ENCODE measurements at places on chromosomes 1 and 21.

DNA sequence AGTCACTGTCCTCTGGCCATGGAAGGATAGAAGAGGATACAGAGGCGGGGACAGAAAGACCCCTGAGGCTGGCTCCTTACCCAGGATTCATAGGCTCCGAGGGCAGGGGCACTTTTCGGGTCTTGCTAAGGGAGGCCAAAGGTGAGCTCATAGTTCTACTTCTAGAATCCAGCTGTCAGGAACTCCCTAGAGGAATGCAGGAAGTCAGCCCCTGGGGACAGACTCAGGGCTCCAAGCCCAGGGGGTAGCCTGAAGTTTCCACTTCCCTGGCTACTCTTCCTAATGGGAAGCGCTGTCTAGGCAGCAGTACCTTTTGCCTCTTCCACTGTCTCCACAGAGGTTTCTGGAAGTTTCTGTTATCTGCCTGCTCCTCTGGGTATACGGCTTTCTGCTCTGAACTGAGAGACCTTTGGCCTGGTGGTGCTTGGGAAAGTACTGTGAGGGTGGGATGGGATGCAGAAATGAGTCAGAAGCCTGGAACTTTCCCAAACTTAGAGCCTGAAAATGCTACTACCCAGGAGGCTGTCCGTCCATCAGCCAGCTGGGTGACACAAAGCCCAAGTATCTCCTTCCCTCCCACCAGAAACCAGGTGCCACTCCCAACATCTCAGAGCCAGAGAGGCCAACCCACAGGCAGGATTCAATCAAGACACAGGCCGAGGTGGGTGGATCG is 3.6 kb downstream of the UBXN11 start:
- DNase-seq = no peak

- DNase-seq = peak; percentile 50
These were observed 6.6 kb downstream of the SKI start for GRCh38 chr1:2234762-2235113.

DNA sequence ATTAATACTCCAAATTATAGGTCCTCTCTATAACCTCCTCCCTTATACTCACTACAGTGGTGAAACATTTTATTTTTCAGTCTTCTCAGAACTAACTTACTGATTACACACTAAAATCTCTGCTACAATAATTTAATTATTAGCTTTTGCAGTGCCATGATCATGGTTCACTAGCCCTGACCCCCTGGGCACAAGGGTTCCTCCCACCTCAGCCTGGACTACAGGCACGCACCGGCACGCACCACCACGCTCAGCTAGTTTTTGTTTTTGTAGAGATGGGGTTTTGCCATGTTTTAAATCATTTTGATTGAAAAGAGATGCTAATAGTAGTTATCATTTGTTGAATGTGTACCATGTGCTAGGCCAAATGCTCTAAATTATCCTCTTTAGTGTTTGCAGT is 6.3 kb downstream of the PATJ start:
- DNase-seq = no peak

GRCh38 chr21:32348604-32349332 is 44.0 kb downstream of the URB1 start:
- DNase-seq = no peak

DNA sequence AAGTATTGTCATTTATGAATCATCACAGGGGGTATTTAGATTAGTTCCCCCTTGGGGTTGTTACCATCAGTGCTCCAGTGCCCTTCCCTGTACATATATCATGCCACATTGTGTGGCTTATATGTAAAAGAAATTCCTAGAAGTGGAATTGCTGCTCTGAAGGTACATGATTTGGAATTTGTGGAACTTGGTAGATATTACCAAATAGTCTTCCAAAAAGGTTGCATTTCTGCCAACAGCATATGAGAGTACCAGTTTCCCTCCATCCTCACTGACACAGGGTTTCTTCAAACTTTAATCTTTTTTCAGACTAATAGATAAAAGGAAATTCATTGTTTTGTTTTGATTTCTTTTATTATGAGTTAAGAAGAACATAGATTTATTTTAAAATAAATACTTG is 41.3 kb downstream of the AKNAD1 start:
- DNase-seq = no peak

- no peak for DNase-seq
These were observed 209.3 kb downstream of the PLA2G4A start for GRCh38 chr1:187037973-187038553.

DNA sequence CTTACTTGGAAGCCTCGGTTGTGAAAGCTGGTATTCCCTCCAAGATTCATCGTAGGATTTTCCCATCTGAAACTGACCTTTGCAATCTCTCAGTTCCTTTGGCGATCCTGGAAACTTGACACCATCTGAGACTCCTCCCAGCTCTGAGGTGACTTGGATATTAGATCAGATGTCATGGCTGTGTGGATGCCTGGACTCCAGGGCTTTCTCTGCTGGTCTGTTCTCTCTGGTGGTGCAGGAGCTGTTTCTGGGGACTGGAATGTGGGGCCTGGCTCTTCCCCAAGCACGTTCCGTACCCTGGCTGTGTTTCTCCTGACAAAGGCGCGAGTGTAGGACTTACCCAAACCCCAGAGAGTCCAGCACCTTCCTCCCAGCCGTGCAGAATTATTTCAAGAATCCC is 252.2 kb downstream of the RPS6KC1 start:
- no peak for DNase-seq

DNA sequence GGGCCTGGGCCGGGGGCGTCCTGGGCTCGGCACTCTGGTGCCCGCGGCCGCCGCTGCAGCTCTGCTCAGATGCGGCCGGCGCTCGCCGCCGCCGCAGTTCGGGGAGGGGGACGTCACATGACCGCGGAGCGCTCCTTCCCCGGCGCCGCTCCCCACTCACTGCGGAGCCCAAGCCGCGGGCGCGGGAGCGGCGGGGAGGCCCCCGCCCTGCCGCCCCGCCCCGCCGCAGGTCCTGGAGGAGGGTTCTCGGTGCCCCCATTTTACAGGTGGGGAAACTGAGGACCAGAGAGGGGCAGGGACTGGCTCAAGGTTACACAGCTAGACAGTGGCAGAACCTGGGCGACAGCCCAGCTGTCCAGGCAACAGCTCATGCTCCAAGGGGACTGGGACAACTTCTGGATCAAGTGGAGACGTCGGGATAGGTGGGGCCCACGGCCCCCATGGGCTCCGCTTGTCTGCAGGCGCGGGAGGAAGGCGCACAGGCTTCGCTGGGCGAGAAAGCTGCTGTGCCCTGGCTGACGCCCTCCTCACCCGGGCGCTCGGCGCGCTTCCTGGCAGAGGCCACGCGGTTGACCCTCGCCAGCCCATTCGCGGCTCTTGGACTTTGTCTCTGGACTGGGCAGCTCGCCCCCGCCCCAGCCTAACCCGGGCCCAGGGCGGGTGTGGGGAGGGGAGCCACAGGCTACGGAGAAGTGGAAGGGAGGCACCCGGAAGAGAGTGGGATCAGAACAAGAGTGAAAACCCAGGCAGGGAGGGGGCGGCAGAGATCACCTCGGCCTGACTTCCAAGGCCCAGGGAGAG is at the start of gene RAP1GAP:
Gene RAP1GAP (minus strand): TSS at position 100 of the 801 bp plus-strand sequence. CDS start 49,325 bp downstream, outside the sequence.
- peak; percentile 39 for DNase-seq

DNA sequence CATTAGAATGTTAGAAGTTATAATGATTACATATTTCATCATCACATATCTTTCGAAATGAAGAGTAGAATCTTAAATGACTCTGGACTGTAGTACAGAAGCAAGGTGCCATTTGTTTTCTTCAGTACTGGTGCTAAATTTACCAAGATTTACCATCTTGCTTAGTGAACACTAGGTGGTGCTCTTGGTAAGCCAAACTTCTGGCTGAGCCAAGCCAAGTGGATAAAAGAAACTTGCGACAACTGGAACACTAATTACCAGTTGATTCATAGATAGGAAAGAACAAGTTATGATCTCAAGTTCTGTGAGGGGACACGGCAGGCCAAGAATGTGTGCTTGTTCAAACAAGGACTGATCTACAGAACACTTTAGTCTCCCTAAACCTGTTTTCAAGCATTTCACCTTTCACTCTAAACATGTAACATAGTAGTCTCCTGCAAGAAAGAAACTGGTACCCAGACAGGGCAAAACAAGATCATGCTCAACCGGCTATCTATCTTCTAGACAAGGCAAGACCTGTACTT is 19.8 kb downstream of the SPRTN start:
- peak; percentile 71 for DNase-seq

- DNase-seq = no peak
These were observed 15.1 kb upstream of the FOXJ3 start for GRCh38 chr1:42350086-42350485.

DNA sequence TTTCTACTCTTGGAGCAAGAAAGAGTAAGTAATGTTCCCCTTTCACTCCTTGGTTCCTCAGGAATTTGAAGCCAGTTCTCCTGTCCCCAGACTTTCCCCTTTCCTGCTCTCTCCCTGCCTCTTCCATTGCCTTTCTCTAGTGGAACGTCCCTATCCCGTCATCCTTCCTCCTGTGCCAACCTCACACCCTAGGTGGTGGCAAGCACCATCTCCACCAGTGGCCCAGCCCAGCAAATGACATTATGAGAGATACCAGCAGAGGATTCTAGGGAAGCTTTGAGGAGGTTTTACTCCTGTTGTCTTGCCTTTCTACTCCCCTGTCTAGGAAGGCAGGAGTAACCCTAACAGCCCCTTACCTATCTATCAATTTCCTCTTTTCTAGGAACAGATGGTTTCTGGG is 8.1 kb upstream of the TACSTD2 start:
- no peak for DNase-seq

DNA sequence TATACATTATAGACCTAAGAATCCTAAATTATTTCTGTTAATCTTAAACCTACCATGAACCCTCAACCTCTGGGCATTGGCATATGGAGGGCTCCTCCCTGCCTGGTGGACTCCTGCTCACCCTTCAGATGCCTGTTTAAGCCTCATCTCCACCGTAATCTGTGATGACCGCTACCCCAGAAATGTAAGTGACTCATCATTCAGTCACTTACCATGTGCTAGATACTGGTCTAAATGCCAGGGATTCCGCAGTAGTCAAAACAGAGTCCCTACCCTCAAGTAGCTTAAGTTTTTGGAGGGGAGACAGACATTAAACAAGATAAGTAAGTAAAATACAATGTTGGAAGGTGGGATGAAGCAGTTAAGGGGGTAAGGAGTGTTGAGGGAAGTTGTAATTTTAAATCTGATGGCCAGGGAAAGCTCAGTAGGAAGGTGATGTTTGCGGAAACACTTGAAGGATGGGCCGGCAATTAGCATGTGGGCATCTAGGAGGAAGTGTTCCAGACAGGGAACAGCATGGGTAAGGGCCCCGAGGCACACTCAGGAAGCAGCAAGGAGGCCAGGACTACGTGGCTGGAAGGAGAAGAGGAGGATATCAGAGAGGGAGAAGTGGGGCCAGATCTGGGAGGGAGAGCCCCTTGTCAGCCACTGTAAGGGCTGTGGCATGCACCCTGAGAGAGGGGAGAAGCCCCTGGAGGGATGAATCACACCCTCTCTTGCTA is 141.7 kb upstream of the HOOK1 start:
- no peak for DNase-seq

- no peak for DNase-seq
These were observed 316.2 kb downstream of the HMCN1 start for GRCh38 chr1:186050360-186050759.

DNA sequence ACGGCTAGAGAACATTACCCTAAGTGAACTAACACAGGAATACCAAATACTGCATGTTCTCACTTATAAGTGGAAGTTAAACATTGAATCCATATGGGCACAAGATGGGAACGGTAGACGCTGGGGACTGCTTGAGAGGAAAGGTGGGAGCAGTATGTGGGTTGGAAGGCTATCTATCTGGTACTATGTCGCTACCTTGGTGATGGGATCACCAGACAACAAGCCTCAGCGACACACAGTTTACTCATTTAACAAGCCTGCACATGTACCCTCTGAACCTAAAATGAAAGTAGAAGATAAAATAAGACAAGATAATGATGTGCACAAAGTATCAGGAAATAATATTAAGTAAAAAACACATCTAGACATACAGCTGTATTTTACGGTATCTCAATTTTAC is 819 bp downstream of the PYHIN1 start:
- no peak for DNase-seq

DNA sequence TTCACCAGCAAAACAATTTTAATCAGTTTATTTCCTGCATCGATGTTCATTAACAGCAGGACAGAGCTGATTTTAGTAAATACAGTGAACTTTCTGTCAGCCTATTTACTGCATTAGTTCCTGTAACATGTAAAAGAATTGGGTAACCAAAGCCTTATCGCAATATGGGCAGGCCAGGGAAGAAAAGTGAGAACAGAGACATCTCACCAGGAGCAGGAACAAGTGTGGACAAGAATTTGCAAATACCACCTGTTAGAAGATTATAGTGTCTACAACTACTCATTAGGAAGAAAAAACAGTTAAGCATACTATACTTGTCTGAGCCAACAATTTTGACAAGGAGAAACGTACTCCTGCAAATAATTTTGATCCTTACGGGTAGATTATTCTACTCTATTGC is 1293.9 kb downstream of the PLA2G4A start:
- DNase-seq = no peak

- DNase-seq = no peak
These were observed 98.3 kb downstream of the FAF1 start for GRCh38 chr1:50861772-50862171.

GRCh38 chr1:204376919-204377799 is 17.4 kb upstream of the PLEKHA6 start:
- DNase-seq = no peak

- DNase-seq = no peak
These were observed 123.1 kb upstream of the ESRRG start for GRCh38 chr1:216846339-216846738.

DNA sequence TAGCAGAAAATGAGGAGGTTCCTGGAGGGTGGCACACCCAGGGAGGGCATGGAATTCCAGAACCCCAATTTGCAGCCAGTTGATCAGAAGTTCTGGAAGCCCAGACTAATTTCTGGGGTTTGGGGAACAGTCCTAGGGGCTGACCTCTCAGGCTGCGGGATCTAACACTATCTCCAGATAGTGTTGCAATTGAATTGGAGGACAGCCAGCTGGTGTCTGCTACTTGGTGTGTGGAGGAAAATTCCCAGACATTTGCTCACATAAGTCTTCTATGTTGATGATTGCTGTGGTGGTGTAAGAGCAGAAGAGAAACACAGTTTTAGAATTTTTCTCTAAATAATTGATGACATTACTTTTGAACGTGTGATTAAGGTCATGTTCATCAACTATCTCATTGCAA is 154.3 kb upstream of the RNPC3 start:
- DNase-seq = no peak

- DNase-seq = no peak
These were observed 55.5 kb upstream of the GALNT2 start for GRCh38 chr1:230011333-230012092.

DNA sequence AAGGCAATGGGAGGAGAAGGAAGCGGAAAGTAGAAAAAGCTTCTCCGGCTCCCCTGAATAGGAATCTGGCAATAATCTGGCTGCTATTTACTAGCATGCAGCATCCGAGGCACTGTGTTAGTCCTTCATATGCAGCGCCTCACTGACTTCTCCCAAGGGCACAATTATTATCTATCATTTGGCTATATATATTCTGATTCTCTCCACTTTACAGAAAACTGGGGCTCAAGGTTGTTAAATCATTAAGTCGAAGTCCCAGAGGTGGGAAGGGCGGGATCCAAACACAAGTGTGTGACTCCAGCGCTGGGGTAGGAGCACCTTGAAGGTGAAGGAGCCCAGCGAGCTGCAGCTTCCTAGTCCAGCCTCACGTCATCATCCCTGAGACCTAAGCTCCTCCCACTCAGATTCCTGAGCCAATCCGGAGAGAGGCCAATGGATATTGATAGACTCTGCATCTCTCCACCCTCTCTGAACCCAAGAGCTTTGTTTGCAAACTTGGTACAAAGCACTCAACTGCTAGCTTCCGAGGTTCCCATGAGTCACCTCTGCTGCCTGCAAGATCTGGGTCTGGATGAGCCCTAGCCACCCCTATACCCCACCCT is 16.6 kb upstream of the EYA3 start:
- DNase-seq = no peak

- peak; percentile 67 for DNase-seq
These were observed 80.0 kb downstream of the CAMK2N1 start for GRCh38 chr1:20405893-20406604.

GRCh38 chr1:33848205-33848937 is 15.5 kb upstream of the HMGB4 start:
- DNase-seq = no peak

Measured in B cell (primary cell).